ENCODE measurements at places on chromosomes 1 and 21.

DNA sequence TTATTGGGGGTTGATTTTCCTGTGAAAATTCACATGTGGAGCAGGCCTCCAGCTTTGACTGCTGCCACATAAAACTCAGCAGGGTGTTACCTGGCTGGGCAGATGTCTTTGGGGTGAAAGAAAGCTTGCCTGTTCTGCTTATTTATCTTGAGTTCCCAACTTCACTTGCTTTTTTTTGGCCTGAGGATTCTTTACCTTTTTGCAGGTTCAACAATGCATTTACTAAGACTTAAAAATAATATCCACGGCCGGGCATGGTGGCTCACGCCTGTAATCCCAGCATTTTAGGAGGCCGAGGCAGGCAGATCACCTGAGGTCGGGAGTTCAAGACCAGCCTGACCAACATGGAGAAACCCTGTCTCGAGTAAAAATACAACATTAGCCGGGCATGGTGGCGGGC, 509.1 kb downstream of the KIF26B start:
- no peak for DNase-seq

DNA sequence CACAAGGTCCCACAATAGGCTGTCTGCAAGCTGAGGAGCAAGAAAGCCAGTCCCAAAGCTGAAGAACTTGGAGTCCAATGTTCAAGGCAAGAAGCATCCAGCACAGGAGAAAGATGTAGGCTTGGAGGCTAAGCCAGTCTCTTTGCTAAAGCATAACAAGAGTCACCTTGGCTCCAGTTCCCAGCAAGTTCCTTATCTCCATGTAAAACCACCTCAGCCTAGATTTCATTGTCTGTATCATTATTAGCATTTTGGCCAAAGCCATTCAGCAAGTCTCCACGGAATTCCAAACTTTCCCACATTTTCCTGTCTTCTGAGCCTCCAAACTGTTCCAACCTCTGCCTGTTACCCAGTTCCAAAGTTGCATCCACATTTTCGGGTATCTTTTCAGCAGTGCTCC, 36.9 kb downstream of the PIGM start:
- no peak for DNase-seq

DNA sequence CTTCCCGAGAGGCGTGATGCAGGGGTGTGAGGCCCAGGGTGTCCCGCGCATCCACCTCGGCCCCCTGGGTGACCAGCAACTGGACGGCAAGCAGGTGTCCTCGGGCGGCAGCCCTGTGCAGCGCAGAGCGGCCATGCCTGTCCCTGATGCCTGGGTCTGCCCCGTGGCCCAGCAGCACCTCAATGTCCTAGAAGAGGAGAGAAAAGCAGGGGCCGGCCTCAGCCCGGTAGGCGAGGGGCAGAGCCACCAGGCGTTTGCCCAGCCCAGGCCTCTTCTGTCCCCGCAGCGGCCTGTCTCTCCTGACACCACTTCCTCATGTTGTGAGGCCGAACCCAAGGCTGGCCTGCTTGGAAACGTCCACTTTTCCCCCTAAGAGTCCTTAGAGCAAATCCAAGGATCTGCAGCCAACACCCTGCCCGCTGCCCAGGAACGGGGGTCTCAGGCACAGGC, 1.7 kb downstream of the ANKRD65 start:
- no peak for DNase-seq

DNA sequence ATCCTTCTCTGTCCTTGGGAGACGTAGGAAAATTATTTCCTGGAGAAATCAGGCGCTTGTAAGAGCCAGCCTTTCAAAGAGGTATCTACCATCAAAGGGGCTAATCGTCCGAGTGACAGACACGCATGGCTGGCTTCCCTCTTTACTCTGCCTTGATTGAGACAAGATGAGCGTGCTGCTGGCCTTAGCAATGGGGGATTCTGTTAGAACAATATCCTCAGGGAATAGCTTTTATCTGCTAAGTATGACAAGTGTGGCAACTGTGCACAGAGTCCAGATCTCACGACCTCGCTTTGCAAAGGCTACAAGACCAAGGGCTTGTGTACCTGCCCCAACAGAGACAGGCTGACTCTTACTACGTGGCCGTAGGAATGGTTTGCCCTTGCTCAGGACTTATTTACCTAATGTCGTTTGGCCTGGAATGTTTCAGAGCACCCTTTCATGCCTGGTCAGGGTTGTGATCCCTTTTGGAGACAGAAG, 417.1 kb downstream of the KIF26B start:
- no peak for DNase-seq

DNA sequence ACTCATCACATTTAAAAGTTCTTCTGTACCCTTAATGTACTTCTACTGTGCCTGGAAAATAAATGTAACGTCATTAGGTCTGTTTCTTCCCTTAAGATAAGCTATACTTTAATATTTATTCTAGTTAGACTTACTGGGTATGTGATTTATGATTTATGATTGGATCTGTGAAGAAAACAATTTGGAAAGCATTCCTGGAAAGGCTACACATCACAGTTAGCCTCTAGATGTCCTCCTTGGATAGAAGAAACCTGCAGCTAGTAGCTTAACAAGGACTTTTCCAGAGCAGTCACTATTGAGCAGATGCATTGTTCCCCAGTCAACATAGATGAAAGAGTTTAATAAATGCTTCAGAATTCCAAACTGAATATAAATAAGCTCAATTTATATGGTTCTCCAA, 22.2 kb upstream of the ABL2 start:
- no peak for DNase-seq

- DNase-seq: no peak
Observed at GRCh38 chr1:175783126-175783722, 39.8 kb upstream of the TNR start.

- no peak for DNase-seq
Observed at GRCh38 chr1:58815686-58816071, 31.8 kb upstream of the JUN start.

- DNase-seq: no peak
Observed at GRCh38 chr1:175042650-175043049, 19.4 kb upstream of the MRPS14 start.
